Lower lobe of right lung (tissue), 2 donors: ENCODE measurements at places on chromosomes 7 and 10. TPM values are rescaled to one million over a fixed set of nuclear protein-coding genes. Genes with fewer than 3 reads are reported as not detected.

- no peak overlapping the region for H3K4me3 ChIP-seq
- H3K27ac ChIP-seq, result no peak overlapping the region
- no peaks in the 10 kb centered on the region for H3K27me3 ChIP-seq
- H3K36me3 ChIP-seq, result no peaks in the 10 kb centered on the region
- no peak for DNase-seq
Measured at GRCh38 chr7:42690794-42691639, 220.9 kb downstream of the C7orf25 start.

DNA sequence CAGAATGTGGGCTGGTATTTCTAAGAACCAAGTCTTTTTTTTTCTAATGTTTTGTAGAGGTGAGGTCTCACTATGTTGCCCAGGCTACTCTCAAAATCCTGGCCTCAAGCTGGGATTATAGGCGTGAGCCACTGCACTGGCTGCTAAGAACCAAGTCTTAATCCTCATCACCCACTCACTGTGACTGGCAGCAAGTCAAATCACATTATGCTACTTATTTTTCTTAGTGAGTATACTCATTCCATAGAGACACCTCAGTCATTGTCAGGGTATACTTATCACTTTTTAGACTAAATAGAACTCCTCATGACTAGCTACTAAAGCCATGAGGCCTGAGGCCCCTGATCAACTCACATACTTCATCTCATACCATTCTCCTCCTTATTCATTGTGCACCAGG is 116.1 kb downstream of the STRA8 start:
- no peak overlapping the region for H3K27ac ChIP-seq
- H3K27me3 ChIP-seq, result no peaks in the 10 kb centered on the region
- H3K36me3 ChIP-seq, result no peaks in the 10 kb centered on the region
- no peak overlapping the region for H3K4me3 ChIP-seq
- no peak for DNase-seq

DNA sequence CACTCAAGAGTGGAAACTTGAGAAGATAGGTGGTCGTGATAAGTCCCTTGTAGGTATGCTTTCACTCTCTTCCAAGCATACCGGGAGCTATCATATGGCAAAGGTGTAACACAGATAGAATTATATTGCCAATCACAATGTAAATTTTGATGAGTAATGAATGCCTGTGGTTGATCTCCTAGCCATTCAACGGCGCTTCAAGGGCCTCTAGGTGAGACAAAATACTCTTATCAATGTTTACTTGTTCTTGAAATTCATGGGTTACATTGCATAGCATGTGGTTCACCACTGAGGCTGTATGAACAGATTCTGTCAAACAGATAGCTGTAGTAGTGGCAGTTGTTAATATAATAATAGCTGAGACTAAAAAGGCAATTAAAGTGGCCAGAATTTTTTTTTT is 82.4 kb downstream of the THSD7A start:
- DNase-seq, result no peak
- peaks cover 6% of the 10 kb centered on the region for H3K4me1 ChIP-seq
- H3K27ac ChIP-seq, result no peak overlapping the region
- no peaks in the 10 kb centered on the region for H3K27me3 ChIP-seq
- no peaks in the 10 kb centered on the region for H3K36me3 ChIP-seq

DNA sequence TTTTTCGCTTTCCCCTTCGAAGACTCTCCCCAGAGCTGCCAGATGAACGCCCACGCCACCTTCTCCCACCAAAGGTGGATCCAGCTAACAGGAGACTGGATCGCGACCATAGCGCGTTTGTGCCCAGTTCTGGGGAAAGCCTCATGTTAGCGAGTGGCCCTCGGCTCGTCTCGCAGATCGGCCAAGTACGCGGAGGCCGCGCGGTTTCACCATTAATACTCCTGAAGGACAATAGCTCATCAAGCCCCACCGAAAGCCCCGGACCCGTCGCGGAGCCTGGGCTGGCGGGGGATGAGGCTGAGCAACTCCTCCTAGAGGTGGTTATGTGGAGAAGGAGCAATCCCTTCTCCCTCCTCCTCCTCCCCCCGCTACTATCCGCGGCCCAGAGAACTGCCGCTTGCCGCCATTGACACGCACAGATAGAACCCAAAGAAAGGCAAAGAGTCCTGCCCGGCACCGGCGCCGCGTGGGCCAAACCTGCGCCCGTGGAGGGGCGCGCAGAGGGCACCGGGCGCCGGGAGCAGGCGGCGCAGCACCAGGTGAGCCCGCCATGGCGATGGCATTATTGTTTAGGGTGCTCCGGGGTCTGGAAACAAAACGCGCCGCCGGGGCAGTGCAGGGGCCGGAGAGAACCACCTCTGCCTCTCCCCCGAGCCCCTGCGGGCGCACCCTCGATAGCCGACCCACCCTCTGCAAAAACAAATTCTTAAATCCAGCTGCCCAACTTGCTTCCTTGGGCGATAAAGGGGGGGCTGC is at the start of gene MACROH2A2:
TSS of gene MACROH2A2 (plus strand) at position 385 of the 756 bp plus-strand sequence. CDS start 22,813 bp downstream, outside the sequence.
- H3K36me3 ChIP-seq, result no peaks in the 10 kb centered on the region
- H3K27me3 ChIP-seq, result peaks cover 29% of the 10 kb centered on the region

GRCh38 chr10:75464478-75465449 is 33.3 kb downstream of the LRMDA start:
- no peak for DNase-seq
- H3K36me3 ChIP-seq, result no peaks in the 10 kb centered on the region
- no peaks in the 10 kb centered on the region for H3K27me3 ChIP-seq
- H3K4me1 ChIP-seq, result peaks cover 14% of the 10 kb centered on the region

DNA sequence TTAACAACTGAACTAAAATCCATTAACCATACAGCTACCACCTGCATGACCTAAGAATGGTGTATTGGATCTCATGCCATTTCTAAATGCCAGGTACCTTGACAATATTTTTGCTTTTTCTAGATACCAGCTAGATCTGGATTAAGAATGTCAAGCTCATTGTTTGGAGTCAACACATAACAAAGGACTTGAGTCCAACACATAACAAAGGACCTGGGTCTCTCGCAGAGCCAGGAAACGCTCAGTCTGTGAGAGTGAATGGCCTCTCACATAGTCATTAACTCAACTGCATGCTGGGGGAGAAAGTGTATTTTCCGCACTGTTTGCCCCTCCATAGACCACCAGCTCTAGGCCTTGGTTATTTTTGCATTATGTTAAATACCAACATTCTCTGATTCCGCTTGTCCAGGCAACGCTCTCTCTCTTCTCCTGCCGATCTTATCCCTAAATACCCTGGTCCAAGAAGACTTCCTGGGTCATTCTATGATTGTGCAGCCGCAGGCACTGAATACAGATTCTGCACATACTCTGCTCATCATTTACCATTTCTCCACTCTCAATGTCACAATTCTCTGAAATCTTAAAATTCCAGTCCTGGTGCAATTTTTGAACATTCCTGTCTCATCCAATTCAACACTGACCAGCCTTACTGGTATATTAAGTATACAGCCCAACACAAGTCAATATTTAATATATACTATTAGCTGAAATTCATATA is 31.2 kb downstream of the ITIH5 start:
- no peak for DNase-seq
- H3K36me3 ChIP-seq, result no peaks in the 10 kb centered on the region
- H3K4me1 ChIP-seq, result no peaks in the 10 kb centered on the region
- no peak overlapping the region for H3K27ac ChIP-seq
- H3K4me3 ChIP-seq, result no peak overlapping the region

DNA sequence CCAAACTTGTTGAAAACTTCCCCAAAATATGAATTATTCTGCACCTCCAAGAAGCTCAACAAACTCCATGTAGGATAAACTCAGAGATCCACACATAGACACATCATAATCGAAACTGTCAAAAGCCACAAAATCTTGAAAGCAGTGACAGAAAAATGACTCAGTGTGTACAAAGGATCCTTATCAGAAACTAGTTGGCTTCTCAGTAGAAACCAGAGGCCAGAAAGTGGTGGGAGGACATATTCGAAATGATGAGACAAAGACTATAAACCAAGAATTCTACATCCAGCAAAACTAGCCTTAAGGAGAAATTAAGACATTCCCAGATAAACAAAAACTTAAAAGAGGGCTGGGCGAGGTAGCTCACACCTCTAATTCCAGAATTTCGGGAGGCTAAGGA is 38.5 kb downstream of the MCMBP start:
- H3K36me3 ChIP-seq, result peaks cover 100% of the 10 kb centered on the region
- H3K4me1 ChIP-seq, result no peaks in the 10 kb centered on the region

The KCNH2 gene
- 2.4 TPM for total RNA-seq
